ENCODE measurements at places on chromosomes 13 and 19. TPM values are rescaled to one million over a fixed set of nuclear protein-coding genes. Genes with fewer than 3 reads are reported as not detected.

ZNF577 gene
- 13.9 TPM for total RNA-seq

ZNF547 gene
- total RNA-seq = 1.1 TPM

DNA sequence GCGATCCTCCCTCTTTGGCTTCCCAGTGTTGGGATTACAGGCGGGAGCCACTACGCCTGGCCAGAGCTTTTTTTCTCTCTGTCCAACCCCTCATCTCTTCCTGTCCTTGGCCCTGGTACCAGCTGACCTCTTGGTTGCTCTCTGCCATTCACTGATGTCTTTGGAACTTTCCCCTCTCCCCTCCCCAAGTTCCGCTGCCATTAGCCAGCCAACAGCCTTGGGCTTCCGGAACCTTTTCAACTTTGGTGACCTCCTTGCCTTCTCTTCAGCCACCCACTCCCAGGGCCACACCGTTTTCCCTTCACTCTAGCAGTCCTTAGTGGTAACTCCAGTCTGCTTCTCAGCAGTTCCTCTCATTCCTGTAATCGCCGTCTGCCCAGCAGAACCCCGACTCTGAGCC is 4.3 kb downstream of the WTIP start:
- no peak for DNase-seq

GRCh38 chr19:6501740-6502648 is at the start of gene TUBB4A:
TSS of gene TUBB4A (minus strand) at chr19:6502309. CDS start at chr19:6502212, 97 bp downstream.
- no peak for DNase-seq

DNA sequence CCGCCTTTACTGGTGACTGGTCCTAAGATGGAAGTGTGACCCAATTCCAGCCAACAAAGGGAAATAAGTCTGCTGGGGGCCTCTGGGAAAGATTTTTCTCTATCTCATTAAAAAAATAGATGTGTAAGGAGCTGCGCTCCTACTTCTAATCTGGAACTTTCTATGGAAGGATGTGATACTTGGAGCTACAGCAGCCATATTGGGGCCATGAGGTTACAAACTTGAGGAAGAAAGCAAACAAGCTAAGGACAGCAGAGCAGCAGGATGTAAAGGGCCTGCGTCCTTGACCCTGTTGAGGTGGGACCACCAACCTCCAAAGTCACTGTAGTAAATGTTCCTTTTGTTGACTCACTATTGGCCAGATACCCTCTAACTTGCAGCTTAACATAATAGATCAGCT is 7.5 kb downstream of the GPR42 start:
- no peak for DNase-seq
